Naive thymus-derived CD8-positive, alpha-beta T cell (primary cell): ENCODE measurements at places on chromosomes 3 and 15.

GRCh38 chr15:64749999-64750657 is 25.3 kb downstream of the RBPMS2 start:
- H3K27ac ChIP-seq = no peak overlapping the region
- peaks cover 7% of the 10 kb centered on the region for H3K27me3 ChIP-seq
- no peak overlapping the region for H3K4me3 ChIP-seq
- H3K4me1 ChIP-seq = peaks cover 2% of the 10 kb centered on the region

DNA sequence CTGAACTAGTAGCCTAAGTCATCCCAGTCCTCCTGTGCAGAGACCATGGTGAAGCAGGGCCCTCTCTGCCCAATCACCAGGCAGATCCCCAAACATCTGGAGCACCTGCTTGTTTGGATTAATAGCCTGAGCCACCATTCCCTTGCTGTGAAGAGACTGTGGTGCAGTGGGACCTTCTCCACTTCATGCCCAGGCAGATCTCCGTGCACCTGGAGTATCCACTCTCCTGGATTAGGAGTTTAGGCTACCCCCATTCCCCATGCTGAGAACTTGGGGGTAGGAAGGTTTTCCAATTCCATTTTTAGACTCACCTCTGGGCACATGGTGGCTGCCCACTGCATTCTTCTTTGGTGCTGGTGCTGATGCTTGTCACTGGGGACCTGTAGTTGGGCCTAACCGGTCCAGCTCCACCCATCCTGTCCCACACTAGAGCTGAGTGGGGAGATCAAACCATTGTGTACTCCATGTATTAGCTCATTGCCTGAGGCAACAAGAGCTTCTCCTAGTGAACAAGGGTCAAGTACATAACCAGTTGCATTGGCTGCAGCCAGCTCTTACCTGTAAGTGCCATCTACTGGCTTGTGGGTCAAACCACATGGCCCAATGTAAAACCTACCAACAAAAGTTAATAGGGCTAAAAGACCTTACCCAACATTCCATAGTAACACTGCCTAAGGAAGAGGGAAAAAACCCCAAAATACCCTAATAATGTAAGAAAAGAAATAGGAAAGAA is 382.5 kb upstream of the CBLB start:
- H3K4me3 ChIP-seq = no peak overlapping the region
- H3K4me1 ChIP-seq = peaks cover 18% of the 10 kb centered on the region
- no peak overlapping the region for H3K27ac ChIP-seq
- no peak for DNase-seq

DNA sequence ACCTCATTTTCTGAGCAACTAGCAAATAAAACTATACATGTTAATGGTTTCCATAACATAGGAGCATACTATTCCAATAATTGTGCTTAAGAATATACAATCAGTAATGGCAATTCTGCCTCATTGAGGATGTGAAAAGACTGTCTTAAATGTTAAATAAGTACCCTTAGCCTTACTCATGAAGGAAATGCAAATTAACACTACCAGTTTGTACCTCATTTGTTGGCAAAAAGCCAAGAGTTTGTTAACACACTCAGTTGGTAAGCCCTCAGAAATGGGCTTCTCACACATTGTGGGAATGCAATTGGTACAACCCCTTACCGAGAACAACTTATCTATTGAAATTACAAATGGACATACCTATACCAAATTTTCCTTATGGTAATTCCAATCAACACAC is 9.2 kb upstream of the STT3B start:
- no peak for DNase-seq
- no peak overlapping the region for H3K27ac ChIP-seq
- no peak overlapping the region for H3K4me3 ChIP-seq
- no peaks in the 10 kb centered on the region for H3K27me3 ChIP-seq
- H3K4me1 ChIP-seq = peaks cover 20% of the 10 kb centered on the region
- no peaks in the 10 kb centered on the region for H3K36me3 ChIP-seq

DNA sequence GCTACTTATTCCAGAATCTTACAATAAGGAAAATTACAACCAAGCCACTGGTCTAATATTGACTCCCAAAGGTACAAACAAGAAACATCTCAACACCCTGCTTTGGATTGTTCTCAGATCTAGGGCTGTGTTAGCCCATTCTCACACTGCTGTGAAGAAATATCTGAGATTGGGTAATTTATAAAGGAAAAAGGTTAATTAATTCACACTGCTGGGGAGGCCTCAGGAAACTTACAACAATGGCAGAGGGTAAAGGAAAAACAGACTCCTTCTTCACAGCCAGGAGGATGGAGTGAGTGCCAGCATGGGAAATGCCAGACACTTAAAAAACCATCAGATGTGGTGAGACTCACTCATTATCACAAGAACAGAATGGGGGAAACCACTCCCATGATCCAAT is 208.3 kb downstream of the ULK4 start:
- no peaks in the 10 kb centered on the region for H3K27me3 ChIP-seq
- peaks cover 14% of the 10 kb centered on the region for H3K36me3 ChIP-seq
- no peak overlapping the region for H3K27ac ChIP-seq
- peaks cover 12% of the 10 kb centered on the region for H3K4me1 ChIP-seq

DNA sequence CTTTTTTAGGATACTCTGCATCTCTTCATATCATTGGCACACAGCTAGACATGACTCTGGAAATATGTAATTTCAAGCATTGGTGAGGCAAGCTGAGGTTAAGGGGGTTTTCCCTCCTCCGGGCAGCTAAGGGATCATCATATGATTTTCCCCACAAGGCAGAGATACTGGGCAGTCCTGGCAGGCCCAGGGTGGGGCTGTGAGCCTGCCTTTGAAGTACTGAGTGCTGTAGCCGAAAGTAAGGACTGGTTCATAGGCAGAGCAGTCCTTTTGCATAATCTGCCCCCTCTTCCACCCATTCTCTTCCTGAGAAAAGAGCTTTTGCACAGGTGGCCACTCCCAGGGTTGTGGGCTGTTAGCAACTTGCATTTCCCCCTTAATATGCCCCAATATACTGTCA is 168.8 kb upstream of the MANF start:
- no peak for DNase-seq
- H3K36me3 ChIP-seq = peaks cover 27% of the 10 kb centered on the region
- H3K4me1 ChIP-seq = no peaks in the 10 kb centered on the region
- H3K27me3 ChIP-seq = peaks cover 1% of the 10 kb centered on the region

GRCh38 chr15:100926258-100926657 is 7.1 kb downstream of the LRRK1 start:
- no peaks in the 10 kb centered on the region for H3K36me3 ChIP-seq
- H3K4me1 ChIP-seq = peaks cover 3% of the 10 kb centered on the region
- H3K27ac ChIP-seq = no peak overlapping the region
- peaks cover 14% of the 10 kb centered on the region for H3K27me3 ChIP-seq
- H3K4me3 ChIP-seq = no peak overlapping the region

GRCh38 chr3:55588146-55588765 is 101.2 kb upstream of the WNT5A start:
- no peaks in the 10 kb centered on the region for H3K27me3 ChIP-seq
- H3K4me1 ChIP-seq = no peaks in the 10 kb centered on the region
- no peaks in the 10 kb centered on the region for H3K36me3 ChIP-seq

GRCh38 chr15:94317211-94317610 is 85.8 kb downstream of the MCTP2 start:
- no peak overlapping the region for H3K4me3 ChIP-seq
- no peaks in the 10 kb centered on the region for H3K4me1 ChIP-seq
- H3K27me3 ChIP-seq = no peaks in the 10 kb centered on the region
- peaks cover 47% of the 10 kb centered on the region for H3K36me3 ChIP-seq
- no peak overlapping the region for H3K27ac ChIP-seq

GRCh38 chr3:189490749-189491148 is 140.4 kb upstream of the TP63 start:
- no peaks in the 10 kb centered on the region for H3K4me1 ChIP-seq
- DNase-seq = no peak
- H3K27ac ChIP-seq = no peak overlapping the region
- H3K27me3 ChIP-seq = no peaks in the 10 kb centered on the region

GRCh38 chr3:148006508-148006907 is 597.3 kb downstream of the ZIC1 start:
- H3K36me3 ChIP-seq = no peaks in the 10 kb centered on the region
- no peak for DNase-seq
- no peaks in the 10 kb centered on the region for H3K27me3 ChIP-seq

- H3K36me3 ChIP-seq = no peaks in the 10 kb centered on the region
- H3K27ac ChIP-seq = no peak overlapping the region
- DNase-seq = no peak
- H3K4me1 ChIP-seq = peaks cover 4% of the 10 kb centered on the region
- H3K4me3 ChIP-seq = no peak overlapping the region
Observed at GRCh38 chr3:100637197-100637631, 27.8 kb downstream of the ADGRG7 start.
